DMS 273 treated with DMSO at 0.1 percent for 48 hours (cell line): ENCODE measurements at places on chromosomes 7 and 10.

GRCh38 chr10:117360016-117360415 is 15.2 kb downstream of the PDZD8 start:
- no peak for DNase-seq

GRCh38 chr10:80344912-80345311 is 11.6 kb downstream of the DYDC1 start:
- no peak for DNase-seq

- DNase-seq = no peak
These were observed 12.9 kb downstream of the SLC16A12 start for GRCh38 chr10:89522463-89522862.

DNA sequence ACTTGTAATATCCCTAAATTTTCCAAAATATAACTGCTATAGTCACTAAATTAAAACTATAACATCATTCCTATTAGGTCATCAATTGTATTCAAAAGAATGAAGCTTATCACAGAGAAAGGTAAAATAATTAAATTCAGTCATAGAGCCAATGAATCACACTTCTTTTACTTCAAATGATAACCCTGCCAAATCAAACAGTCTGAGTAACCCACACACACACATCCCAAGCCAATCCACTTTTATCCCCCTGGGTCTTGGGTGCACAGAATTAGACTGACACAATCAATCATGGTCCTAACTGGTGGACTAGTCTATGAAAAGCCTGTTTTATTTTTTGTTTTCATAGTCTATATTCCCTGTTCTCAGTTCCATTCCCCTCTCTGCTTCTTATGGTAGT is 25.6 kb downstream of the CTNNA3 start:
- no peak for DNase-seq

GRCh38 chr10:117960345-117960935 is 86.3 kb downstream of the RAB11FIP2 start:
- no peak for DNase-seq

- DNase-seq = no peak
These were observed 173.8 kb upstream of the PPP2R2D start for GRCh38 chr10:131726967-131727366.

DNA sequence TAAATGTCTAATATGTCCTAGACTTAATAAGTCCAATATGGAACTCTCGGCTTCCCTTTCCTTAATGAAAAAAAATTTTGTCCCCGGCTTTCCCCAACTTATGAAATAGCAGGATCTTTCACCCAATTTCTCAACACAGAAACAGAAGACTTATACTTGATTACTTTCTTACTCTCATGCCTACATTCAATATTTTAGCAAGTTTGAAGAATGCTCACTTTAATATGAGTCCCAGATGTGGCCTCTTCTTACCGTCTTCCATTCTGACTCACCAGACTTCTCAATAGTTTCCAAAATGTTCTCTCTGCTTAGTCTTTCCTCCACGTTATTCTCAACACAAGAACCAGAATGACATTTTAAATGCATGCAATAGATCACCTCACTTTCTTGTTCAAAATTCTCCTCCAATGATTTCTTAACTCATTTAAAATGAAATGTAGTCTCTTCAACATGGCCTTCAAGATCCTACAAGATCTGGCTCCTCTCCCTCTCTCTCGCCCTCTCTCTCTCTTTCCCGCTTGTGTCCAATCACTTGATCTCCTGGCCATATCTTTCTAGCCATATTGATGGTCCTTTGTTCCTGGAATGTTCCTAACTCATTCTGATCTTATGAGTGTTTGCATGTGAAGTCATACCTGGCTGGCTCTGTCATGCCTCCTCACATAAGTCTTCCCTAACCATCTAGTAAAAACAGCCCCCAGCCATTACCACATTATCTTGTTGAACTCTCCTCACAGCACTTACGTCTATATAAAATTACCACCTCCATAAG is 119.7 kb upstream of the FAM3C start:
- DNase-seq = no peak

DNA sequence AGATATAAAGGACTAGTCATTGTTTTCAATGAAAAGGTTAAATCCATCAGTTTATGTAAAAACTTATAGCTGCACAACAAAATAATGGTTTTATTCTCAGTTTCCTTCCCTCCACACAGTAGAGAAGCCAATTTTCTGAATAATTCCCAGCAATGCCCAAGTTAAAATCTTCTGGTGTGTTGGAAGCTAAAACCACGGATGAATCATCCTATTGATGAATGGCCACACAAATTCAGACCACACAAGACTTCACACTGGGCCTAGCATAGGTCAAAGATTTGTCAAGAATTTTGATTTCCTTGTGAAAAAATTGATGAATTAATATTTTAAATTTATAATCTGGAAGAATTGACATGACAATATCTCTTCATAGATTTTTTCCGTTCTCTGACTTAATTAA is 617.6 kb downstream of the INHBA start:
- no peak for DNase-seq

DNA sequence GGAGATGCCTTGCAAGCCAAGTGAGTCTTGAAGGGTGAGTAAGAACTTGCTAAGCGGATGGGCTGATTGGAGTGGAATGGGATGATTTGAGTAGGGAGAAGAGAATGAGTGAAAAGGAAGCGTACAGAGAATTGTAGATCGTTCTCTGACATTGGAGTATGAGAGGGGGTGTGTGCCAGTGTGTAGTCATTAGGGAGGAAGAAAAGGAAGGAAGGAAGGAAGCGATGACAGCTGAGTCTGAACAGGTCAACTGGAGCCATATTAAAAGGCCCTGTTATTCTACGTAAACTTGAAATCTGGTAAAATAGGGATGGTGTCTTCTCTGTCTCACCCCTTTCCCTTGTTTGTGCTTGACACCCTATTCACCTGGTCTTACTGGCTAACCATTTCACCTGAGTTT is 55.1 kb downstream of the SLK start:
- DNase-seq = no peak

DNA sequence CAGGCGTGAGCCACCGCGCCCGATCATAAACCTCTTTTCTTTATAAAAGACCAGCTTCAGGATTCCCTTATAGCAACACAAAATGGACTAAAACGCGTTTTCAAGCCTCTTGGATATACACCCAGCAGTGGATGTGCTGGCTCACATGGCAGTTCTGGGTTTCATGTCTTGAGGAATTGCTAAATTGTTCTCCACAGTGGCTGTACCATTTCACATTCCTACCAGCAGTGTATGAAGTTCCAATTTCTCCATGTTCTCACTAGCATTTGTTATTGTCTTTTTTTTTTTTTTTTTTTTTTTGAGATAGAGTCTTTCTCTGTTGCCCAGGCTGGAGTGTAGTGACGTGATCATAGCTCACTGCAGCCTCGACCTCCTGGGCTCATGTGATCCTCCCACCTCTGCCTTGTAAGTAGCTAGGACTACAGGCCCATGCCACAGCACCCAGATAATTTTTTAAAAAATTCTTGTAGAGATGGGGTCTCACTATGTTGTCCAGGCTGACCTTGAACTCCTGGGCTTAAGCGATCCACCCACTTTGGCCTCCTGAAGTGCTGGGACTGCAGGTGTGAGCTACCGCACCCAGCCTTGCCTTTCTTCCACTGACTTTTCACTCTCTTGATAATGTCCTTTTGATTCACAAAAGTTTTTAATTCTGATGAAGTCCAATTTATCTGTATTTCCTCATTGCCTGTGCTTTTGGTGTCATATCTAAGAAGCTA is 17.4 kb downstream of the TECPR1 start:
- no peak for DNase-seq

DNA sequence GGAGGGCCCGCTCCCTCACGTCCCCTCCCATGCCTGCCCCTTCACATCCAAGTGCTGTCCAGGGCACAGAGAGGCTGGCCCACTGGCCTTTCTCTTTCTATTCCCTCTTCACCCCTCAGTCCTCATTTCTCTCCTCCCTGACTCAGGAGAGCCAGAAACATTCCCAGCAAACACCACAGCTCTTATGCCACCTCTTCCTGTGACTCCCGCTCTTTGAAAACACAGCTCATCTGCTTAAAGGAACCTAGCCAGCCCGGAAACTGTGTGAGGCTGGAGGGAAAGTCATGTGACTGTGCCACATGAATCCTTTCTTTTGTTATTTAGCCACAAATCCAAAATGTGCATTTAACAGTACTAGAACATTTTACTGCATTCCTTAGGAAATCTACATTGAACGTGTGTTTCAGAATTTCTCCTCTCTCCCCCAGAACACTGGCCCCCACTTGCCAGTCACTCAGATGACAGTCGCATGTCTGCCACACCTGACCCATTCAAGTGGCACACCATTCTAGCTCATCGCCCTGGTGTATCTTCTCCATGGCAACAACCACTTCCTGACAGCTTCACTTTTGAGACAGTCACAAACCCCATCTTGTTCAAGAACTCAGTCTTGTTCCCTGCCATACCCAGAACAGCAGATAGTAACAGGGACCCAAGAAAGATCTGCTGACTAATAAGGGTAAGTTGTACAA is 42.8 kb downstream of the GRB10 start:
- no peak for DNase-seq

GRCh38 chr7:17936321-17936720 is 4.0 kb downstream of the SNX13 start:
- no peak for DNase-seq

DNA sequence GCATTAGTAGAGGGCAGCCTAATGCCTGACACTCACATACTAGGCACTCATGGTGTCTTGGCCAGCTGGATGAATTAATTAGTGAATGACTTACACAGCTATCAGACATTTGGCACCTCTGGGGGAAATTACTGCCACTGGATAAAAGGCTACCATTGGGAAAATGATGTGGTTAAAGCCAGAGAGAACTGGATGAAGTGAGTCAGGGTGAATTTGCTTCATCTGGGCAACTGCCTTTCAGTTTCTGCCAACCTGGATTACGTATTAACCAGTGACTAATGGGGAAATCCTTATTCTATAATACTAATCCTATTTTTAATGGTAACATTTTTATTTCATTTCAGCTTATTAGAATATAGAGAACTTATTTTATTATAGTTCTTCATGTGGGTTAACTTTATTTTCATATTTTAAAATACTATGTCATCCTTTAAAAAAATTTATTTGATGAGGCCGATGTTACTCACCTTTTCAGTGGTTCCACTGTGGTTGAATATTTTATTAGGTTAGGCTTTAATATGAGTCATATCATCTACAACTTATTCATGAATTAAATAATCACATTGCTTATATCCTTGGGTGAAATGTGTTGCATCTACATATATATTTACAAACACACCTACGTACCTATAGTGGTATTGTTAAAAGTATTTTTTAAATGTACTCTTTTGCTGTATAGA is 85.6 kb upstream of the CAPZA2 start:
- DNase-seq = no peak

GRCh38 chr7:96199421-96199820 is 122.5 kb downstream of the SLC25A13 start:
- no peak for DNase-seq
